GM23248 (cell line): ENCODE measurements at places on chromosomes 16 and 17. TPM values are rescaled to one million over a fixed set of nuclear protein-coding genes. Genes with fewer than 3 reads are reported as not detected.

DNA sequence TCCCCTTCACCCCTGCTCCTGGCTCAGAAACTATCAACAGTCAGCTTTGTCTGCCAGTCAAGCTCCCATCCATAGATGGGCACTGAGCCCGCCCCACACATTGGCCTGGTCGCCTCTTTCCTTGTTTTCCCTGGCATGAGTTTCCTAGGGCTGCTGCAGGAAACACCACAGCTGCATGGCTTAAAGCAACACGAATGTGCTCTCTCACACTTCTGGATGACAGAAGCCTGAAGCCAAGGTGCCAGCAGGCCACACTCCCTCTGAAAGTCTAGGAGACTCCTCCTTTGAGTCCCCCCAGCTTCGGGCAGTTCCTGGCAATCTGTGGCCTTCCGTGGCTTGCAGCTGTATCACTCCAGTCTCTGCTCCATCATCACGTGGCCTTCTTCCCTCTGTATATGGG, 69.9 kb downstream of the TBC1D16 start:
- H3K4me3 ChIP-seq = no peak overlapping the region
- H3K27ac ChIP-seq = no peak overlapping the region
- no peaks in the 10 kb centered on the region for H3K27me3 ChIP-seq
- DNase-seq = no peak
- no peaks in the 10 kb centered on the region for H3K4me1 ChIP-seq

GRCh38 chr16:1218061-1218929, 6.8 kb downstream of the TPSG1 start:
- DNase-seq = no peak
- H3K4me1 ChIP-seq = no peaks in the 10 kb centered on the region
- no peaks in the 10 kb centered on the region for H3K36me3 ChIP-seq

GRCh38 chr16:78235168-78235800, 135.8 kb downstream of the WWOX start:
- peak; percentile 75 for DNase-seq
- no peaks in the 10 kb centered on the region for H3K27me3 ChIP-seq
- H3K36me3 ChIP-seq = no peaks in the 10 kb centered on the region
- no peak overlapping the region for H3K27ac ChIP-seq

DNA sequence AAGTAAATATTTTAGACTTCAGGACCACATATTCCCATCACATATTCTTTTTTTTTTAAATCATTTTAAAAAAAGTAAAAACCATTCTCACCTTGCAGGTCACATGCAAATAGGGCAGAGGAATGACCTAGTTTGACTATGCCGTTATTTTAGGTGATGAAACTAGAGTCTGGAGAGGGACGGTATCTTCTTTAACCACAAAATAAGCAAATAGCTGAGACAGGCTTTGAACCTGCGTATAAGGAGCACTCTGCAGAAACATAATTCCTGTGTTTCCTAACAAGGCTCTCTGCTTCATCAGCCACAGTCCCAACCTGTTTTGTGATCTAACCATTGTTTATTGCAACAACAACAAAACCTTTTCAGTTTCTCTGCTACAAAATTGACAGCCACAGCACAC, 121.5 kb downstream of the PCTP start:
- H3K27me3 ChIP-seq = no peaks in the 10 kb centered on the region
- no peaks in the 10 kb centered on the region for H3K4me1 ChIP-seq
- H3K27ac ChIP-seq = no peak overlapping the region
- DNase-seq = no peak
- no peaks in the 10 kb centered on the region for H3K36me3 ChIP-seq

Gene NME3
- total RNA-seq = 45.3 and 57.7 TPM in 2 replicates

Gene DECR2
- 7.8 and 8.9 TPM in 2 replicates for total RNA-seq

Gene DNAH2
- not detected in 2 replicates for total RNA-seq

DNA sequence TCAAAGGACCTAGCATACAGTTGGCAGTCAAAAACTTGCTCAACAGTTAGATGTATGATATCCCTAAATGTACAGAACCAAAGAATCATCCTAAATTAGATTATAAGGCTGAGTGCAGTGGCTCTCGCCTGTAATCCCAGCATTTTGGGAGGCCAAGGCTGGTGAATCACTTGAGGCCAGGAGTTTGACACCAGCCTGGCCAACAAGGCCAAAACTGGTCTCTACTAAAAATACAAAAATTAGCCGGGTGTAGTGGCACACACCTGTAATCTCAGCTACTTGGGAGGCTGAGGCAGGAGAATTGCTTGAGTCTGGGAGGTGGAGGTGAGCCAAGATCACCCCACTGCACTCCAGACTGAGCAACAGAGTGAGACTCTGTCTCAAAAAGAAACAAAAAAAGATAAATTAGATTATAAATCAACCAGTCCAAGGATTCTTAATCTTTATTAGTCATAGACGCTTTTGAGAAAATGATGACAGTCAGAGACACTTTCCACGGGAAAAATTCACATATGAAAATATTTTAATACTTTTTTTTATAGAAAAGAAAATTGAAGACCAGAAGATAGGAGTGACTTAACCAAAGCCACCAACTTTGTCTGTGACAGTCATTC, 77.6 kb downstream of the MMD start:
- no peak overlapping the region for H3K4me3 ChIP-seq
- no peaks in the 10 kb centered on the region; the same call in none of the 2 replicates for H3K27me3 ChIP-seq
- H3K36me3 ChIP-seq = no peaks in the 10 kb centered on the region
- DNase-seq = no peak
- peaks cover 9% of the 10 kb centered on the region for H3K4me1 ChIP-seq

DNA sequence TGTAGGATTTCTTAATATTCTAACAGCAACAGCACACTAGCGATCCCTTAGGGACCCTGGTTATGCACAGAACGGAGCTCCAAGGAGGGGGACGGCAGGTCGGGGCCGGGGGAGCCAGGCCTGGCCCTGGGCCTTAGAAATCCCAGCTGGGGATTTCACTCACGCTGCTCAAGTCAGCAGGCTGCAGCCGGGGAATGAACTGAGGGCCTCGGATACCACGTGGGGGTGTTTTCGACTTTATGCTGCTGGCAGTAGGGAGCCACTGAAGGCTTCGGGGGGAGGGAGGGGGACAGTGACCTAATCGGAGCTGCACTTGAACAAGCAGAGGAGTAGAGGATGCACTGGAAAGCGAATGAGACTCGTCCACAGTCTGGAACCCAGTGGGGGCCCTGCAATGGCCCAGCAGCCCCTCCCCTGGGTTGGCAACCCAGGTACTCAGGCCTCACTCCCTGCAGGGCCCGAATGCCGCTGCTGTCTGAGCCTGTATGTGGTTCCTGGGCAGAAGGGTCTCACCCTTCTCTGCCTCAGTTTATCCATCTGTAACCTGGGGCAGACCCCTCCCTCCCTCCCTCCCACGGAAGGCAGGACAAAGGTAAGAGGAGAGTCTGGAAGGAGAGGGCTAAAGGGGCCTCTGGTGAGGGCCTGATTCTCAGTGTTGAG, 53.7 kb downstream of the RPH3AL start:
- H3K27ac ChIP-seq = no peak overlapping the region
- DNase-seq = no peak
- H3K27me3 ChIP-seq = no peaks in the 10 kb centered on the region

Gene CHST4
- not detected in 2 replicates for total RNA-seq

GRCh38 chr17:40671282-40671681, 6.3 kb upstream of the KRT222 start:
- H3K27ac ChIP-seq = no peak overlapping the region
- no peak overlapping the region for H3K4me3 ChIP-seq
- H3K27me3 ChIP-seq = peaks cover 73% of the 10 kb centered on the region
- H3K4me1 ChIP-seq = no peaks in the 10 kb centered on the region
- no peaks in the 10 kb centered on the region for H3K36me3 ChIP-seq
- DNase-seq = no peak

Gene NOS2
- not detected in 2 replicates for total RNA-seq

GRCh38 chr17:78316115-78316866, 43.6 kb downstream of the SOCS3 start:
- H3K4me1 ChIP-seq = peaks cover 26% of the 10 kb centered on the region
- H3K4me3 ChIP-seq = peak overlapping the region; percentile 36; the same call in 1 of the 2 replicates
- no peaks in the 10 kb centered on the region for H3K36me3 ChIP-seq

Gene KRT32
- total RNA-seq = not detected in 2 replicates

GRCh38 chr16:31143011-31143693, 6.7 kb downstream of the PRSS36 start:
- H3K27ac ChIP-seq = no peak overlapping the region
- H3K4me3 ChIP-seq = peak overlapping the region; percentile 75
- no peaks in the 10 kb centered on the region for H3K36me3 ChIP-seq
- peaks cover 15% of the 10 kb centered on the region for H3K4me1 ChIP-seq
- no peak for DNase-seq

Gene UNC13D
- under 0.01 and 0.65 TPM in 2 replicates for total RNA-seq

- no peak overlapping the region for H3K27ac ChIP-seq
- no peaks in the 10 kb centered on the region for H3K36me3 ChIP-seq
- H3K4me3 ChIP-seq = no peak overlapping the region
- H3K4me1 ChIP-seq = no peaks in the 10 kb centered on the region
Measured at GRCh38 chr17:82984751-82985427, 94.5 kb upstream of the METRNL start.

- no peaks in the 10 kb centered on the region for H3K4me1 ChIP-seq
- H3K4me3 ChIP-seq = no peak overlapping the region
- H3K27ac ChIP-seq = no peak overlapping the region
- DNase-seq = no peak
- H3K27me3 ChIP-seq = no peaks in the 10 kb centered on the region
Measured at GRCh38 chr16:50708373-50709060, 15.1 kb downstream of the NOD2 start.

- H3K36me3 ChIP-seq = peaks cover 7% of the 10 kb centered on the region; the same call in 1 of the 2 replicates
- peak; percentile 73 for DNase-seq
- no peaks in the 10 kb centered on the region for H3K27me3 ChIP-seq
- H3K4me1 ChIP-seq = peaks cover 41% of the 10 kb centered on the region
- H3K4me3 ChIP-seq = peak overlapping the region; percentile 76
Measured at GRCh38 chr16:11914210-11915113, 1.3 kb downstream of the GSPT1 start.
